ENCODE measurements at places on chromosomes 1 and 21.

- no peak for DNase-seq
Measured at GRCh38 chr1:38208716-38209632, 162.4 kb upstream of the POU3F1 start.

- DNase-seq: no peak
Measured at GRCh38 chr1:97906567-97907241, 14.1 kb downstream of the DPYD start.

- no peak for DNase-seq
Measured at GRCh38 chr1:13793088-13793730, 93.2 kb downstream of the PRDM2 start.

DNA sequence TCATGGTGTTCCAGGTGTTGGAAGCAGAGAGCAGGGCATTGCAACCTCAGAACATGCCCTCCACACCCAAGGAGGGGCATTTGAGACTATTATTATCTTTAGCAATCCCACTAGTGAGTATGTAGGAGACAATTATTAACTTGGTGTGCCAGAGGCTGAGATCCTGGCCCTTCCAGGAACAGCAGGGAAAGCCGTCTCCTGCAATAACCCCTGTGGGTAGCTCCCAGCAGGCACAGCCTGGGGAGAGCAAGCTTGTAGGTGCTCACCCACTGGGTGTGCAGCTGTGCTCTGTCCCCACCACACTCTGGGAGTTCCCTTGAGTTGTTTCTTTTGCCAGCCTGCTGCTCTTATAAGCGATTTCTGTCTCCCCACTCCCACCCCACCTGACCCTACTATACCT, 10.3 kb downstream of the CFAP107 start:
- no peak for DNase-seq

- no peak for DNase-seq
Measured at GRCh38 chr21:16532840-16533239, 803.1 kb downstream of the USP25 start.

GRCh38 chr1:2463396-2463795, 12.7 kb upstream of the PLCH2 start:
- no peak for DNase-seq

GRCh38 chr1:170145061-170145460, 698 bp upstream of the NTMT2 start:
- DNase-seq: no peak

- DNase-seq: peak; percentile 69
Measured at GRCh38 chr1:158121604-158122254, 59.0 kb upstream of the CD1D start.

- no peak for DNase-seq
Measured at GRCh38 chr1:222161676-222162075, 386.2 kb downstream of the HHIPL2 start.

GRCh38 chr1:6112690-6113005, 67.0 kb downstream of the KCNAB2 start:
- DNase-seq: no peak

DNA sequence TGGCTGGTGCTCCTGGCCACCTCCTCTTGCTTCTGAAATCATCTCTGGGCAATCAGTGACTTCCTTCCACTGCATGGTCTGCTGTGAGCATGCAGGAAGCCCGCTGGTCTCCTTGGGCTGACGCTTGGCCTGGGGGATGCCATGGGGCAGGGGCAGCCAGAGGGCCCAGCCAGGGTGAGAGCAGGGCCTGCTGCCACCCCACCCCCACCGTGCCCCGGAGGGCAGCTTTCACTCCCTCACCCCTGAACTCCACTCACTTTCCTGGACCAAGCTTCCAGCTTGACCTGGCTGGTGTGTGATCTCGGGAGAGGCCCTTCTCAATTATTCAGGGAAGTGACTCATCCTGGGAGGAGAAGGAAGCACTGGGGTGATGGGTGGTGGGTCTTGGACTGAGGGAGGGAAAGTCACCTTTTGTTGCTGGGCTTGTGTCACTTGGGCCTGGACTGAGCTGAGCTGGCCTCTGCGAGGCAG, 270.2 kb upstream of the CSF3R start:
- DNase-seq: no peak

GRCh38 chr1:37858931-37859506, 373 bp downstream of the MTF1 start:
- DNase-seq: peak; percentile 32

DNA sequence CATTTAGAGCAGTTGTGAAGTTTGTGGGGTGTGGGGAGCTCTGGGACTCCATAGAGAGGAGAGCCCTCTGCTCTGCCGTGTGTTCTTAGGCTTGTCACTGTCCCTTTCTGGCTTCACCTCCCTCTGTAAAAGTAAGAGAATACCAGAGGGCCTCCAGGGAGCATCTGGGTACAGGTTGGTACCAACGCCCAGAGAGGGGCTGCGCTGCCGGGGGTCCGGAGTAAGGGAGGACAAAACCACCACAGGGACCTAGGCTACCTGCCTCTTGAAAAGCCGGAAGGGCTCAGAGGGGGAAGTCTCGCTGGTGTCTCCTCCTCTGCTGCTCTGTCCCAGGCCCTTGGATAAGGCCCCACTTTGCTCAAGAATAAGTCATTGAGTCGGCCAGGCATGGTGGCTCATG, 3.1 kb upstream of the TINAGL1 start:
- DNase-seq: no peak

- peak; percentile 13 for DNase-seq
Measured at GRCh38 chr1:82978461-82979324, 1020.2 kb downstream of the TTLL7 start.

GRCh38 chr1:80447526-80447925, 1353.2 kb upstream of the ADGRL2 start:
- DNase-seq: no peak

GRCh38 chr1:31020007-31020790, 45.3 kb downstream of the PUM1 start:
- DNase-seq: no peak

DNA sequence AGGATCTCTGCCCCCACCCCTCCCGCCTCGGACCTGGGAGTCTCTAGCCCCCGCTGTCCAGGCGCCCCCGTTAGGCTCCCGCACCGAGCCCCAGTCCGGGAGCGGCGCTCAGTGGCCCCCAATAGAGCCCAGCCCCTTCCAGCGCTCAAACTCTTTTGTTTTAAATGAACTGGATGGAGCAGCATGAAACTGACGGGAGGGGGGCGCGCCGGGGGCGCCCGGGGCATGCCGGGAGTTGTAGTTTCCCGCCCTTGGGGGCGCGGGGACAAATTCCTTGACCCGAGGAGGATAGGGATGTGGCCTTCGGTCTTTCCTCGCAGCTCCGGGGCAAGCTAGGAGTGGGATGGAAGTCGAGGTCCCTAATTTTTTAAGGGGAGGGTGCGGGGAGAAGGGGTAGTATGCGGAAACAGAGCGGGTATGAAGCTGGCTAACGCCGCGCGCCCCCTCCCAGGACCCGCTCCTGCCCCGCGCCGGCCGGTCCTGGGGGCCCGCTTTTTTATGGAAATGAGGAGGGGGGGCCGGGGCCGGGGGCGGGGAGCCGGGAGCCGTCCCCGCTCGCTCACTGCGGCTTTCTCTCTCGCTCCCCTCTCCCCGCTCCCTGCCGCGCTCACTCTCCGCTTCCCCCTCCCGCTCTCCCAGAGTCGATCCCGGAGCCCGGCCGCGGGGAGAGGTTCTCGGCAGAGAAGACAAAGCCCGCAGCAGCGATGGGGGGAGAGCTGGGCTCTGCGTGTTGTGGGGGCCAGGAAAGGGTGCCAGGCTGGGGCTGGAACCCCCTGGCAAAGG, at the start of gene MEX3A:
Gene MEX3A (minus strand): TSS at position 157 of the 783 bp plus-strand sequence. CDS start 467 bp downstream, outside the sequence.
- peak; percentile 76 for DNase-seq

DNA sequence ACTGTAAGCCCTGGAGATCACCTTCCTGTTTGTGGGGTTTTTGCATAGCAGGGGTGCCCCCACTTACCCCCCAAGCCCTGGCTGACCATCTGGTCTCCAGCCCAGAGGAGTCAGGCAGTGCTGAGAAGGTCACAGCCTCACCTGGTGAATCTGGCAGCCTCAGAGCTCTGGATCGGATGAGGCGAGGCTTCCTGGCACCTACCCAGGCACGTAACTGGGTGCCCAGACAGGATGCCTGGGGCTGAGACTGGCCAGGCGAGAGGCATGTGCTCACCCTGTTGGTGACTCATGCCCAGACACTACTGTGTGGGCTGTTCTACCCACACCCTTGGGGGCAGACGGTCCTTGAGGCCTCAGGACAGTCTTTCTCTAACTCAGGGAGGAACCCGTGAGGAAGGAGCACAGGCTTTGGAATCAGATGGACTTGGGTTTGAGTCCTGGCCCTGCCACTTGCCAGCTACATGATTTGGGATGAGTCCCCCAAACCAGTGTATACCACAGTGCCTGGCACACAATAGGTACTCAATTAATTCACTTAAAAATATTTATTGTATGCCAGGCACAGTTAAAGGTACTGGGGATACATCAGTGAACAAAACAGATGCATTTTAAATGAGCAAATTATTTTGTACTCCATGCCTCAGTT, 15.1 kb upstream of the PADI3 start:
- no peak for DNase-seq

- no peak for DNase-seq
Measured at GRCh38 chr1:93670141-93670540, 11.5 kb downstream of the BCAR3 start.

DNA sequence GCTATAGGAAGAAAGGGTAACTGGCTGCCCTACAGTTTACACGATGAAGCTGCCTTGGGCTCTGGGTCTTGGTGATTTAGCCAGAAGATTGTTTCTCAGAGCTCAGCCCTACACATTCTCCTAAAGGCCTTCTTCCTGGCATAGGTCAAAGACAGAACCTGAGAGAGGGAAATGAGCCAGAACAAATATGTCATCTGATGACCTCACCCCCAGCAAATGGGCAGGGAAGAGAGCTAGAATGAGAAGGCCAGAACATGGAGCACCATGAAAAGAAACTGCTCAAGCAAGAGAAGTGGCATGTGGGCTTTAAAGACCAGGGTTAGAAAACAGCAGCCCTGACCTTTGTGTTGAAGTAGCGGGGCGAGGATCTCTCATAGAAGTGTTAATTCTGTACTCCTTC, 5.5 kb upstream of the ILDR2 start:
- DNase-seq: no peak

DNA sequence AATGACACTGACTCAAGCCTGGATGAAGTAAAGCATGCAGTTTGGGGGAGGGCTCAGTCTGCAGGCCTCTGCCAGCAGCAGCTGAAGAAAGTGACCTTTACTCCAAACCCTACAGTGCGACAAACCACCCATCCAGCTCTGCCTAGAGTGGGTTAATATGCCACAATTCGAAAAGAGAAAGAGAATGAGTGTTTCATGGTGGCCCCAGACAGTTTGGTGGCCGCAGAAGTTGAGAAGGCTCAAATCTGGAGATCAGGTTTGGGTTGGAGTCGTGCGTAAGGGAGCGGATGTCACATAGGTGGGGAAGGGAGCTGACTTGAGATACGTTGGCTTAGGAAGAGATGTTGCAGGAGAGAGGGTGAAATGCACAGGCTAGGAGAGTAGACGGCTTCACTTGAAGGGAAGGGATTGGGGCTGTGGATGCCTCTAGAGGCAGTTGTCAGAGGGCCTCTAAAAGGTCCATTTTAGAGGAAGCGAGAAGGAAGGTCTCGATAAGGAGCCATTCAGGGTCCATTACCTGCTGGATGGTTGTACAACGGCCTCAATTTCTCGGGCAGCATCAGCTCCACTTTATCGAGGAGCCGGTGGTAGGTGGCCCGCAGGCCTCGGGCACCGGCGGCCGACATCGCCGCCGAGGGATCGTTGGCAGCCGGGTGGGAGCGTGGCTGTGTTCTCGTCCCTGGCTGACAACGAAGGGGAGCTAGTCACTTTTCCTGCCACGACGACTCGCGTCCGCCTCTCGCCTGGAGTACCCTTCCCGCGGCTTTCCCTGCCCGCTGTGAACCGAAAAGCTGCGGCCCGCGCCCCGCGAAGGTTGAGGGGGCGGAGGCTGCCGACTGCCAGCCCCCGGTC, 1.0 kb upstream of the DCAF6 start:
- peak; percentile 62 for DNase-seq

GRCh38 chr1:9589144-9589718, 520 bp downstream of the TMEM201 start:
- peak; percentile 51 for DNase-seq

DNA sequence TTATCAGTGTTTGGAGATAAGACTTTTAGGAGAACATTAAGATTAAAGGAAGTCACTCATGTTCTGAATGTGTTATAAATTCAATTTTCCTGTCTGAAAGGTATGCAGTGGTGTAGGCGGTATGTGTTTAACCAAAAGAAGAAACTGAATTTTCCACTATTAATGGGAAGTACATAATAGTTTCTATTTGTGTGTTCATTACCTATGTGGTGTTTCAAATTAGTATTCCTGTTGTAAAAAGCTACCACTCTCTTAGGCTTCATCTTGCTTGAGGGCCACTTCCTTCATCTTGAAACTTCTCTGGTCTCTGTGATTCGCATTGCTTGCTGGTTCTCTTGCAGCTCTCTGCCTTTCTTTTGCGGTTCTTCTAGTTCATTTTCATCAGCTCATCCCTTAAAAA, 123.4 kb downstream of the HLX start:
- no peak for DNase-seq

DNA sequence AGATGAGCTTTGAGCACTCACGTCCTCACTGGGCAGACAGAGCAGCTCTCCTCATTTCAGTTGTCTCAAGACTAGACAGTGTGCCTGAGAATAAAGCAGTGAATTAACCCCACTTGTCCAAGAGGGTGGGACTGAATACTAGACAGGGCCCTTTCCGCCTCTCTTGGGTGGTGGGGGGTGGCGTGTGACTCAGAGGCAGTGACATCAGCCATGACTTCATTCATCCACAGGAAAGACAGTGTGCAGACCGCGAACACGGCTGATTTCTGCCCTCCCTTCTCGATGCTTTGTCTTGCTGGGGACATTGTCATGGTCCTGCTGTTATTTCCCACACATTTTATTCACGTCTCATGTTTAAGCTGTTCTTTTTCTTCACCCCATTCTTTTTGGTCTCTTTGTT, 64.9 kb downstream of the FGGY start:
- no peak for DNase-seq

DNA sequence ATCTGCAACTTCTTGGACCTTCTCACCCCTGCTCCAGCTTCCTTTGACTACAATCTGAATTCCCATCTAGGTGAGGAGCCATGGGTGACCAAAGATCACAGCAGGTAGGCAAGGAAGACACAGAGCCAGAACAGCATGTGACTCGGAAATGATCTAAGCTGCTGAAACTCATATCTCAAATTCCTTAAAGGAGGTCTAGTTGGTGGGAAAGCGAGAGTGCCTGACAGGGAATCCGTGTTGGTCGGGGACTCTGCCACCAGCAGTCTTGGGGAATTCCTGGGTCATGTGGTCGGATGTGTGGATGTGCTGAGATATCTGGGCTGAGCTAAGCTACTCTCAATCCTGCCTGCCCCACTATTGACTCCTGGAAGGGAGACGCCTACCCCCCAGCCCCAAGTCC, 3.2 kb upstream of the NUAK2 start:
- DNase-seq: no peak
